ENCODE measurements at places on chromosomes 12 and 14.
A peak's percentile ranks its signal among the peaks of the same experiment; 100 is the strongest.

DNA sequence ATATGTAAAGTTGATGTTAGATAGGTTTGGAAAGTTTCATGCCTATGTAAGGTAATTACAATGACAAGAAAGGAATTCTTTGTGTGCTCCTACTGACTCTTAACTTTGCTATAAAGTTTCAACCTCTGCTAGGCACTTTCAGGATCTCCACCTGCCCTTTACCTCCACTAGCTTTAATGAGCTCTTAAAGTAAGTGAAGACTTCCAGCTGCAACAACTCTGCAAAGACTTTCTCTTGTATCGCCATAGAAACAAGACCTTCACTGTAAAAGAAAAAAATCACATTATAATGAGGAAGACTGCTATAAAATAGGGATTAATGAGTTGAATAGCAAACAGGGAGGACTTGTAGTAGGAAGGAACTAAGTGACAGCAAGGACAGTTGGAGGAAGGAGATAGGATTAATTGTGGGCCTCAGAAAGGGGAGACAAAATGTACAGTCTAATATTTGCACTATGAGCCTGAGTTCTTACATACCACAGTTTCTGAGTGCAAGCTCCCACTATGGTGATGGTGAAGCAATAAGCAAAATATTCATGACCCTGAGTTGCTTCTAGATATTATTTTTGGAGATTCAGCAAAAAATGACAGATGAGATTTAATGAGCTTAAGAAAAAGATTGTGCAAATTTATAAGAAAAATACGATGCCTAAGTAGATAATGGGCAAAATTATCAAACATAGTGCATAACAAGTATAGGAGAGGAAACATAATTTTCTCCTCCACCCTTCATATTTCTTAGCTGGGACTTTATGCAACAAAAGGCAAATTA, 66.7 kb downstream of the DHRS2 start:
- no peak for DNase-seq

GRCh38 chr14:38199076-38199475, 8.6 kb upstream of the SSTR1 start:
- no peak for DNase-seq

- no peak for DNase-seq
These were observed 50.0 kb downstream of the SSPN start for GRCh38 chr12:26245175-26245942.

- DNase-seq: no peak
These were observed 87.8 kb upstream of the ATXN7L3B start for GRCh38 chr12:74449872-74450271.

GRCh38 chr12:15278816-15279658, 43.3 kb upstream of the PTPRO start:
- no peak for DNase-seq

DNA sequence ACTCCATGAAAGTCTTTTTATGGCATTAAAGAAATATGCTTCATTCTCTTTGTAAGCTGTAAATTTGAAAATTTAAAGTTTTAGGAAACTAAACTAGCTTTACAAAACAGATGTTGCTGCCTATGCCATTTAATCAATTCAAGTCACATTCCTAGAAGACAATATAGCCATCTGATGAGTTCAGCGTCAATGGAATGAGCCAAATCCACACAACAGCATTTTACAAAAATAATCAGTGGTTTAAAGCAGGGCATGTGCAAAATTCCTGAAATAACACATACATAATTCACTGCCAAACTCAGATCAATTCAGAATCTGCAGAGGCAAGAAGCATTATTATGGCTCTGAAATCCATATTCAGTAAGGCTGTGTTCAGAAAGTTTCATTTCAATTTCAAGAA, 75.6 kb downstream of the MED13L start:
- DNase-seq: no peak

- no peak for DNase-seq
These were observed 162.7 kb downstream of the EGLN3 start for GRCh38 chr14:33788161-33788560.

- no peak for DNase-seq
These were observed 190.4 kb upstream of the TMPO start for GRCh38 chr12:98325003-98325402.

- no peak for DNase-seq
These were observed 654 bp upstream of the SUPT16H start for GRCh38 chr14:21384494-21384851.

GRCh38 chr14:57486767-57487379, 6.8 kb downstream of the CCDC198 start:
- peak; percentile 47 for DNase-seq

DNA sequence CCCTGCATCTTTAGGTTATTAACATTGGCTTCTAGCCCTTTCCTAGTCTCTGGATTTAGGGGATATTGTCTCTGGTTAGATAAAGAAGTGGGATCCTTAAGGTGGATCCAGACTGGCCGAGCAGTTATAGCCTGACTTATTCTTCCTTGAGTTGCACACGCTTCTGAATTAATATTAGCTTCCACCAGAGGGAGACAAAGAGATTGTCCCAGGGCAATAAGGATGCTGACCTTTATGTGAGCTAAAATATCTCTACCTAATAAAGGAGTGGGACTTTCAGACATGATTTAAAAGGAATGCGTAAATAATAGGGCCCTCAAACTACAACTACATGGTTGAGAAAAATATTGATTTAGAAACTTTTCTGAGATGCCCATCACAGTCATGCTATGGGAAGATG, 139.7 kb downstream of the SLCO1B3 start:
- no peak for DNase-seq

GRCh38 chr14:74927225-74927624, 4.2 kb upstream of the RPS6KL1 start:
- no peak for DNase-seq

GRCh38 chr12:18658179-18658578, 79.6 kb downstream of the PLCZ1 start:
- no peak for DNase-seq

DNA sequence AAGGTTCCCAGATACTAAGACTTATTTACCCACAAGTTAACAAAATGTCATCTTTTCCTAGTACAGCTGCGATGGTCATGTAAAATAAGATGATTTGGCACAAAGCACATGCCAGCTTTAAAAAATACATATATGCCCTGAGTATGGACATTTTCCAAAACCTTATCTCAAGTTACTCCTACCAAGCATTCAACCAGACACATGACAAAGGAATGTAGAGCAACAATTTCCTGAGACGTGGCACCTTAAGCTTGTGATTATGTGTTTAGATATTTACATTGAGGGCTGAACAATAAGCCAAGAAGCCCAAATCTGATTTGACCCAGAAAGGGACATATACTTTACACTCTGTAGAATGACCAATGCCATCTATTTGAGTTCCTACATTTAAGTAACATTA, 24.5 kb upstream of the OVCH1 start:
- no peak for DNase-seq

DNA sequence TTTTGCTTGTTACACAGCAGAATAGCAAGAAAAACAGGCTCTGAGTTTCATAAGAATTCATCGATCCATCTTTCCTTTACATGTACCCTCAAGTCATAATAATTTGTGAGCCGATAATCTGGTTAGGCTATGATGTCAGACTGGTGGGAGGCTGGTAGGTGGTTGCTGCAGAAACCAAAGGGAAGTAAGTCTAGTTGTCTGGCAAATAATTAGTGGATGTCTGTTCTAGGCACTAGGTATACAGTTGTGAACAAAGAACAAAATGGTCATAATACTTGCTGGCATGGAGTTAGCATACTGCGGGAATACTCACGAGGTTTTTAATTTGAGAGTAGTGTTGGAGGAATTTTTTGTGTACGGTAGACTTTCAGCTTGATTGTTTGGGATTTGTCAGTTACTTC, 8.8 kb downstream of the SUSD6 start:
- DNase-seq: no peak

DNA sequence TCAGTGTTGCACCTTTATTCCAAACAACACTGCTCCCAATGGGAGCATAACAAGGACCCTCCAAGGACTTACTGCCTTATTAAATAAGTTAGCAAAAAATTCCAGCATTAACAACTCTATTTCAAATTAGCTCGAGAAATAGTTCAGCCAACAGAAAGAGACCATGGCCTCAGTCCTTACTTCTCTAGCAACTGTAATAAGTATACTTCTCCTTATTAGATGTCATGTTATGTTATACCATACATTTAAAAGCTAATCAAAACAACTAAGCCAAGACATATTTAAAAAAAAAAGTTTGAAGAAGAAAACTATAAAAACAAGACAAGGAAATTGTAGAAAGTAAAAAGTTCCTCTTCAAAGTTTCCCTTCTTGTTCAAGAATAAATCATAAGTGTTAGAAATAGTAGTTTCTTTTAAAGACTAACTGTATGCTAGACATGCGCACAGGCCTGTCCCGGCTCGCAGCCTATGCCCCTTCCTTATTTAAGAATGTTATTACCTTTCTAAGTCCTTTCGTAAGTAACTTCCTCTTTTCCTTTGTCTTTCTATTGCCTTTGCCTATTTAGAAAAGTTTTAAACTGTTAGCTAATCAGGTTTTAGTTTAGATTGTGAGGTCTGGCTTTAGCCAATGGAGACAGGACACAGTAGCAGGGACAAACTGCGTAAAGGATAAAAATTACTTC, 68.6 kb downstream of the RESF1 start:
- DNase-seq: no peak

DNA sequence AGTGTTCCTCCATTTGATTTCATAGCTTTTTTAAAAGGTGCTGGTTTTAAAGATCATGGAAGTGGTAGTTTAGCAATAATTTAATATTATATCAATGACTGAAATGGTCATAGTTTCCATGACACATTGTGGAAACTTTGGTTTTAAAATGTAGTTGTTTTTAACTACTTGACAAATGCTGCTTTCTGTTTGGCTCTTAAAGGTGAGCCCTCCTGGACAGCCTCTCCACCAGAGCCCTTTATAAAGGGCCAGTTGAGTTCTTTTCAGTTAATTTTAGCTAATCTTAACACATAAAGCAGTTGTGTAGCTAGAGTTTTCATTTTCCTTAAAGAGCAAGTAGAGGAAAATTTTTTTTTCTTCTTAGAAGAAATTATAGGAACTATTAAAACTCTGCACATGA, 14.0 kb downstream of the XPOT start:
- no peak for DNase-seq
